ENCODE measurements at places on chromosomes 4 and X. TPM values are rescaled to one million over a fixed set of nuclear protein-coding genes. Genes with fewer than 3 reads are reported as not detected.
A peak's percentile ranks its signal among the peaks of the same experiment; 100 is the strongest.

GCNA gene
- polyA plus RNA-seq: 0.38 TPM

BRS3 gene
- polyA plus RNA-seq: not detected

F9 gene
- not detected for polyA plus RNA-seq

AFF2 gene
- polyA plus RNA-seq: 0.25 TPM

DNA sequence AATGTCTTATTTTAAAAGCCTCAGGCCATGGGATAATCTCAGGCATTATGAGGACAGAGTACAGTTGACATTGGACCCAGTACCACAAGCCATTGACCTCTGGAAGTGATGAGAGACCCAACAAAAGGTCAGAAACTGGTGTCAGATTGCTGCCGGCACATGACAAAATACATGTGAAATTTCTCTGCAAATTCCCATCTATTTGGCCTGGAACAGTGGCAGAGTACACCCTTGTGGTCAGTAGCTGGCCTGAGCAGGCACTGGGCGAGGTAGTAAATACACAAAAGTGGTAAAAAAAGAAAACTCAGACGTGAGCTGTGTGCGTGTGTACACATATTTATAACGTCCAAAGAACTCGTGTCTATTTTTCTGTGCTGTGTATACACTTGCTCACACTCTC is 155.5 kb downstream of the DHX15 start:
- DNase-seq: no peak
- no peak overlapping the region for H3K27ac ChIP-seq
- no peaks in the 10 kb centered on the region for H3K36me3 ChIP-seq

DNA sequence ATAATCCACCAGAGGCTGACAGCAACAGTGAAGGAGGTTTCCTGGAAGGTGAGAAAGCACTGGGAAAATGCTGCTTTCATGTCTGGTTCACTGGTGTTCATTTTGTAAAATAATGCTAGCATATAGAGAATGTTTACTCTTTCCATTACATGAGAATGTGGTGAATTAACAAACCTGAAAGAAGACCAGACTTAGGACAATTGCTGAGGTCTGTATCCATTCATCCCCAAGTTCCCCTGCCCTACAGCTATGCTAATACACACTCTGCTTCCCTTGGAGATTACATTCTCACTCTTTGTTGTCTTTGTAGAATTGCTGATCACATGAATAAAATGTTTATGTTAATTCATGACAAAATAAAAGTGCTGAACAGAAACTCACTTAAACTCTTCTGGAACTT is 99.5 kb downstream of the ARHGAP6 start:
- H3K27me3 ChIP-seq: no peaks in the 10 kb centered on the region
- H3K27ac ChIP-seq: no peak overlapping the region
- no peak for DNase-seq
- no peak overlapping the region for H3K4me3 ChIP-seq
- no peaks in the 10 kb centered on the region for H3K36me3 ChIP-seq

GRCh38 chrX:77434962-77435361 is 12.2 kb upstream of the FGF16 start:
- no peaks in the 10 kb centered on the region for H3K36me3 ChIP-seq
- H3K4me1 ChIP-seq: no peaks in the 10 kb centered on the region
- H3K27ac ChIP-seq: no peak overlapping the region
- H3K4me3 ChIP-seq: no peak overlapping the region
- H3K27me3 ChIP-seq: no peaks in the 10 kb centered on the region
- DNase-seq: no peak

DNA sequence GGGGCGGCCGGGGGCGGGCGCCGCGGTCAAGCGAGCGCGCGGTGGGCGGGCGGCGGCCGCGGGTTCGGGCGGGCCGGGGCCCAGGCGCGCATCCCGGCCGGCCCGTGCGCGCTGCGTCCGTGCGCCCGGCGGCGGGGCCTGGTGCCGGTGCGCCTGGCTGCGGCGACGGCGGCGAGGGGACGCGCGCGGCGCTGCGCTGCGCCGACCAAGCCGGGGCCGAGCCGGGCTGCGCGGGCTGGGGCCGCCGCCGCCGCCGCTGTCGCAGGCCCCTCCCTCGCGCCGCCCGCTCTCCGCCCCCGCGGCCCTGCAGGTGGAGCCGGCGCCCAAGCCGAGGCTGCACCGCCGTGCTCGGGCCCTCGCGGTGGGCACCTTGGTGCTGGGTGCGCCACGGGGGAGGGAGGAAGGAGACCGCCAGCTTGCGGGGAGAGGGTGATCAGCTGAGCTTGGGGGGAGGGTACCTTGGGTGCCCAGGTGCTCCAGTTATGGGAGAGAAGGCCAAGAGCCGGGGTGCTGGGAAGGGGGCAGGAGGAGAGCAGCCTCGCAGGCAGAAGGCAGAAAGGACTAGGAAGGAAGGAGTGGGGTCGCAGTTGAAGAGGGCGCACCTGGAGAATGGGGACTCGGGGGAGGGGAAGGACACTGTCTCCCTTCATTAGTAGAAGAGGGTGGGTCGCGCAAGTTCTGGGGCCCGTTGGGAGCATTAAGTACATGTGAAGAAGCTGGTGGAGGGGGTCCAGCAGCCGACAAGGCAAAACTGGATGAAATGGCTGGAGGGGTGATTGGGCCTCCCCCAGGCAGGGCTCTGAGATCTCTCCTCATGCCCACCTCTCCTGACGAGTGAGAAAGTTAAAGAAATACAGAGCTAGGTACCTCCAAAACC is at the start of gene PPP2R2C:
Gene PPP2R2C (minus strand): TSS at position 228 of the 877 bp plus-strand sequence. CDS start 385 bp downstream, outside the sequence.
- no peak within 1 kb of the TSS for H3K4me3 ChIP-seq
- no peak within 1 kb of the TSS for H3K27ac ChIP-seq
- no peak for DNase-seq
- no peaks in the 10 kb centered on the region for H3K4me1 ChIP-seq
- H3K27me3 ChIP-seq: no peaks in the 10 kb centered on the region

GRCh38 chr4:127881563-127881864 is 821 bp downstream of the PLK4 start:
- no peaks in the 10 kb centered on the region for H3K36me3 ChIP-seq
- H3K27me3 ChIP-seq: no peaks in the 10 kb centered on the region
- DNase-seq: no peak
- H3K4me3 ChIP-seq: peak overlapping the region; percentile 50
- no peak overlapping the region for H3K27ac ChIP-seq

DNA sequence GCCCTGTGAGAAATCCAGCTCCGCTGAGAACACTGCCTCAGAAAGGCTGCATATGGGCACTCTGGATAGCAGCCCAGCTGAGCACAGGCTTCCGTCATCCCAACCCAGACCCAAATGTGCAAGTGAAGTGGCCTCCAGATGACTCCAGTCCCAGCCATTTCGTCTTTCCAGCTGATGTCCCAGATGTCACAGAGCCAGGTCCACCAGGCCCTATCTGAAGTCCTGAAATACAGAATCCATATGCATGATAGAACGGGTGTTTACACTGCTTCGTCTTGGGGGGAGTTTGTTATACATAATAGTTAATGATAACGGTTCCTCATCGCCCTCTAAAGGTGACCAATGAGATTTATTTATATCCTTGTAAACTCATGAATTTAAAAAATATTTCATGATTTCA is 72.6 kb upstream of the TRIM2 start:
- H3K4me1 ChIP-seq: no peaks in the 10 kb centered on the region
- DNase-seq: no peak
- H3K4me3 ChIP-seq: no peak overlapping the region

- no peaks in the 10 kb centered on the region for H3K4me1 ChIP-seq
- no peak overlapping the region for H3K27ac ChIP-seq
- DNase-seq: no peak
- H3K4me3 ChIP-seq: no peak overlapping the region
- H3K27me3 ChIP-seq: no peaks in the 10 kb centered on the region
Measured at GRCh38 chrX:16188687-16189086, 21.4 kb downstream of the MAGEB17 start.

DNA sequence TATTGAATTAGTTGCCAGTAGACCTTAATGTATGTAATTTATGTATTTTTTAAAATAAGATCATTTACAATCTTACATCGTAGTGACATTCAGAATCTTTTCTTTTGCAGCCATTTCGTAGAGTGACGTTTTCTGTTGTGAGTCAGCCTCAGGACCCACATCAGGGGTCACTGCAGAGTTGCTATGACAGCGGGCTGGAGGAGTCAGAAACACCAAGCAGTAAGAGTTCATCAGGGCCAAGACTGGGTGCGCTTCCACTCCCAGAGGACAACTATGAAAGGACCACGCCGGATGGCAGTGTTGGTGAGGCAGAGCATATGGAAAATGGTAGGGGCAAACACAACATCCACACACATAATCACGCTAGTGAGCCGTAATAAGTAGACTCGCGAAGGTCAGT is 199.9 kb downstream of the PCDH7 start:
- H3K4me1 ChIP-seq: peaks cover 2% of the 10 kb centered on the region
- no peaks in the 10 kb centered on the region for H3K27me3 ChIP-seq
- no peak overlapping the region for H3K27ac ChIP-seq

DNA sequence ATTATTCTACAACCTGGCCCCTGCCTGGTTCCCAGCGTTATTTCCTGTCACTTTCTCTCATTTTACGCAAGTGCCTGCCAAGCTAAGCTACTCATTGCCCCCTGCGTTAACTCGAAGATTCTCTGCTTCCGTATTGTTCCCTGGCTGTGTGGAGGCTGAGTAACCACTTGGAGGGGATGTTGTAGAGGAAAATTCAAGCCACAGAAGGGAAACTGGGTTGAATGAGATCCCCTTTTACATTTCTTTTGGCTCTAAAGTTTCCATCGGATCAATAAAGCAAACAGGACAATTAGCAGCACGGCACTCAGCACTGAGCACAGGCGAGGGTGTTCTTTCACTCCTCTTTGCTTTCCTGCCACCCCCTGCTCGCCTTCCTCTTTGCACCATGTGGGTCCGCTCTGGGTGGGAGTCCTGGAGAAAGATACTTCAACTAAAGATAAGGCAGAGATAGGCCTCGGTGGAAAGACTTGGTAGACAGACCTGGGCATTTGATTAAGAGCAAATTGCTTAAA is 4.2 kb upstream of the TMSB4X start:
- H3K27ac ChIP-seq: peak overlapping the region; percentile 92
- H3K27me3 ChIP-seq: no peaks in the 10 kb centered on the region
- H3K36me3 ChIP-seq: no peaks in the 10 kb centered on the region
- H3K4me1 ChIP-seq: no peaks in the 10 kb centered on the region

DNA sequence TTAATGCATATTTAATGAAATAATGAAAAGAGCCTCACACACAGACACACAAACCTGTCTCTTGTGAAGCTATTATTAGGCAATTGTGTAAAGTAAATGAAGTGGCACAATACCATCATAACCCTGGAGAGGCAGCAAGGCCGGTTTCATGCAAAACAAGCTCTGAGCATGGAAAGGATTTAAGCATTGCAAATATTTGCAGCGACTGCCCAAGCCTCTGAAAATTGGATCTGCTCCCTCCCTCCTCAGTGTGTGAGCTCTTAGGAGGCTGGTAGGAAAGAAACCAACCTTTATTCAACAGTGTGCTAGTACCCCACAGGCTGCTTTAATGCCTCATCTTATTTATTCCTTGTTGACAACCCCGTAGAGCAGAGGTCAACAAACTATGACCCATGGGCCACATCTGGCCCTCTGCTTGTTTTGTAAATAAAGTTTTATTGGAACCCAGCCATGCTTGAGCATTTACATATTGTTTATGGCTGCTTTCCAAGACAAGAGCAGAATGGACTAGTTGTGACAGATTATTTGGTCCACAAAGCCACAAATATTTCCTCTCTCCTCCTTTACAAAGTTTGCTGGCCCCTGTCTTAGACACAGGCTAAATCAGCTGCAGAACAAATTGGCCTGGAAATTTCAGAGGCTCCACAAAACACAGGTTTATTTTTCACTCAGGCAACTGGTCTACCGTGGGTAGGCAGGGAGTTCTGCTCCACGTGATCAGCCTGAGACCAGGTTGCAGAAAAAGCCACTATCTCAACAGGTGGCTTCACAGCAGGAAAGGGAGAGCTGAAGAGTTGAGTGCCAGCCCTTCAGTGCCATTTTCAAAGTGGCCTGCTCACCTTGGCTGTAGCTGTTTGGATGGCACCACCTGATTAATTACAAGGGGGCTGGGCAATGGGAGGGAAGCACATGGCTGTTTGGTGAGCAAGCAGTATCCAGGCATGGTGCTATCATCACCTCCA is 16.8 kb downstream of the RS1 start:
- H3K27me3 ChIP-seq: no peaks in the 10 kb centered on the region
- no peak overlapping the region for H3K27ac ChIP-seq
- no peaks in the 10 kb centered on the region for H3K4me1 ChIP-seq
- no peak overlapping the region for H3K4me3 ChIP-seq
- H3K36me3 ChIP-seq: no peaks in the 10 kb centered on the region
- no peak for DNase-seq

DNA sequence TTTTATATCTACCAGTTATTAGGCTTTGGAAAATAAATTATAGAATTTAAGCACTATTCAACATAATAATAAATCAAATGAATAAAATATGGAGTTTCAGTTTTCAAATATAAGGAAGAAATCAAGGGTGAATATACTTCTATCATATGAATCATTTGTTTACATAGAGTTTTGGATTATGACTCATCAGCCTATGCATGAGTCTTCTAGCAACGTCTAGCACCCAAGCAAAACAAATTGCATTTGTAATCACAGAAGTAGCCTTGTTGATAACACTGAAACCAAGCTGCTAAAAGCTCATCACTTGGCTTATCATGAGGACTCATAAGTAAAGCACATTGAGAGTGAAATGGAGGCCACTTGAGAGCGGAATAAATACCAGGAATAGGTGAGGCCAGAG is 434.6 kb downstream of the PCDH11X start:
- H3K27me3 ChIP-seq: no peaks in the 10 kb centered on the region
- no peak for DNase-seq
- no peak overlapping the region for H3K27ac ChIP-seq
- no peaks in the 10 kb centered on the region for H3K4me1 ChIP-seq

DNA sequence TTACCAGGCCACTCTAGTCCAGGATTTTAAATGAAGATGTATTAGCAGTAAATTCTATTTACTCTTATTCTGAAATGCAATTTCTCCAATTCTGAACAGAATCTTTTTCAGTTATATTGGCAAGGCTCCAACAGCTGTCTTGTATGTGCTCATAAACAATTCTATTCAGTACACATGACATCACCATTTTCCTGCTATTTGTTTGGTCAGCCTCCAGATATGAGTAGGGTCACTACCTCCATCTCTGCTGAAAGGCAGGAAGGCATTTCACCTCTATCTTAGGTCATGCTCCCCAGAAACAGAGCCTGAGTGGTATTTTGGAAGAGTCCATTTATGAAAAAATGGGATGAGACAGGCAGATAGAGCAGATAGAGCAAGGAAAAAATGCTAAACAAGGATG is 151.1 kb upstream of the ADGRL3 start:
- no peaks in the 10 kb centered on the region for H3K36me3 ChIP-seq
- no peak for DNase-seq
- no peaks in the 10 kb centered on the region for H3K27me3 ChIP-seq
- H3K4me3 ChIP-seq: no peak overlapping the region

DNA sequence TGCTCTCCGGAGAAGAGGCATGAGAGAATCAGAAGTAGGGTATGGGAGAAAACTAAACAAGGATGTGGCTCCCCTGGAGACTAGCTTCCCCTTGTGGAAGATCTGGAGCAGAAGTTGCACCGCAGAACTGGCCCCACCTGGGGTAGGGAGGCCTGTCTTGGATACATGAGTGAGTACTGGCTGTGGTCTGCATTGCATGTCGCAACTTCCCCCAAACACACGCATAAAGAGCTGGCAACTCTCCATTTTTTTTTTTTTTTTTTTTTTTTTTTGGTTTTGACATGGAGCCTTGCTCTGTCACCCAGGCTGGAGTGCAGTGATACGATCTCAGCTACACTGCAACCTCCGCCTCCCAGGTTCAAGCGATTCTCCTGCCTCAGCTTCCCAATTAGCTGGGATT is 119.9 kb downstream of the EGF start:
- H3K36me3 ChIP-seq: no peaks in the 10 kb centered on the region
- no peak overlapping the region for H3K27ac ChIP-seq
- H3K4me3 ChIP-seq: no peak overlapping the region
- H3K27me3 ChIP-seq: no peaks in the 10 kb centered on the region
- no peak for DNase-seq
